ENCODE measurements at places on chromosomes 3 and 15.

GRCh38 chr3:102972350-102972749, 537.5 kb downstream of the ZPLD1 start:
- no peak for DNase-seq

DNA sequence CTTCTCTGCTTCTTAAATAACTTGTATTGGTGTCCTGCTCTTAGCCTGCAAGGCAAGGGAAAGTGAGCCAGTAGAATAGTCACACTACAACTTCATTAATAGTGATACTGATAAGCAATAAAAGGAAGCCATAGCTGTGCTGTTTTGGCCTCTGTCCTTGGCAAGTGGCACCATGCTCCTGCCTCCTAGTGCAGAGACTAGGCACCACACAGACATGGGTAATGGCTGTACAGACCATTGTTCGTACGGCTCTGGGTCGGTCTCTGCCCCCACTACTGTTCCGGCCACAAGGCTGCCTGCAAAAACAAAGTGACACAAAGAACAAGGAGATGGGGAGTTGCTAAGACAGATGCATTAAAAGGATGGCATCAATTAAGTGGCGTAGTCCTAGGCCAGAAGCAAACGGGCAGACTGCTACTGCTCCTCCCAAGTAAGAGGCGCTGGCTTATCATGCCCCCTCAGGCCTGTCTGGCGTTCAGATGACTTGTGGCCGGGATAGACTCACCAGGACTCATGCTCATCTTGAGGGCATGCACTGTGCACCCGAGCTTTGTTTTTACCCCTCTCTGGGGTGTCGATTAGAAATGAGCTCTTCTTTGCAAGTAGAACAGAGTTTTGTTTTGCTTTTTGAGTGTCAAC, 75.6 kb downstream of the TRAK1 start:
- no peak for DNase-seq

- no peak for DNase-seq
Observed at GRCh38 chr3:105593315-105593714, 226.6 kb downstream of the ALCAM start.

DNA sequence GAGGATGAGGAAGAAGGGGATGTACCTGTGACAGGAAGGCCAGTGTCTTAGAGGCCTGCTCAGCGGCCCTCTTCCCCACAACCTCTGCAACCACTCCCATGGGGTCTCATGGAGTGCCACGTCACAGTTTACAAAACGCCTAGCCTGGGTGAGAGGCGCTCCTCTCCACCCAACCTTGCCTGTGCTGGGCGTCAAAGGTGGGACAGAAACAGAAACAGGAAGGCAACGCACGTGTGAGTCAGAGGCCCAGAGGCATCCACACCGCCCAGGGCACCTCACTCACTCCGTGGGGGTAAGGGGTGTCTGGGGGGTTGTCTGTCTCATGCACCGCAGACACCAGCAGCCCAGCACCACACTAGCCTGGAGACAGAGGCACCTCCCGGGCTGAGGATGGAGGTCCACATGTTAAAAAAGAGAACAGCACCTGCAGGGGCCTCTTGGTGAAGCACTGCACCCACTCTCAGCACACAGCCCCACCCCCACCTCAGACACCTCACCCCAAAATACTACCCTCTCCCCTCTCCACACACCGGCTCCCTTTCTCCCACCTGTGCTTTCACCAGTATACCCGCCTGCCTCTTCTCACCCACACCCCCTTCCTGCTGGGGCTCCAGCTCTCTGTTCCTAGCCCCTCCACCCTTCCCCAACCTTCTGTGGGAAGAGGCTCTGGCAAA, 4.7 kb upstream of the CALML4 start:
- no peak for DNase-seq

DNA sequence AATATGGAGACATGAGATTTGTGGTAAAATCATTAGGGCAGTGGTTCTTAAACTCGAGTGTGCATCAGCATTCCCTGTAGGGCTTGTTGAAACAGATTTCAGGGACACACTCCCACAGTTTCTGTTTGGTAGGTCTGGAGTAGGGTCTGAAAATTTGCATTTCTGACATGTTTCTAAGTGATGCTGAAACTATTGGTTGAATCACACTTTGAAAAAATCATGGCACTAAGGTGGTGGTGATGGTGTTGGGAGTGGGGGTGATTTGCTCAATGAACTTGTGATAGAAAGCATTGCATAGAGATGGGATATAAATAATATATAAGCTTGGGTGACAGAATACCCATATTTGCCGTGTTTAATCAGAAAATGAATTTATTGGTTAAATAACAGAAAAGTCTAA, 11.3 kb downstream of the MITF start:
- no peak for DNase-seq

- DNase-seq: no peak
Observed at GRCh38 chr3:188046561-188047211, 107.3 kb upstream of the LPP start.

- DNase-seq: no peak
Observed at GRCh38 chr3:48788544-48789162, 59.0 kb downstream of the PRKAR2A start.

- no peak for DNase-seq
Observed at GRCh38 chr3:8485943-8486342, 15.7 kb upstream of the LMCD1 start.

DNA sequence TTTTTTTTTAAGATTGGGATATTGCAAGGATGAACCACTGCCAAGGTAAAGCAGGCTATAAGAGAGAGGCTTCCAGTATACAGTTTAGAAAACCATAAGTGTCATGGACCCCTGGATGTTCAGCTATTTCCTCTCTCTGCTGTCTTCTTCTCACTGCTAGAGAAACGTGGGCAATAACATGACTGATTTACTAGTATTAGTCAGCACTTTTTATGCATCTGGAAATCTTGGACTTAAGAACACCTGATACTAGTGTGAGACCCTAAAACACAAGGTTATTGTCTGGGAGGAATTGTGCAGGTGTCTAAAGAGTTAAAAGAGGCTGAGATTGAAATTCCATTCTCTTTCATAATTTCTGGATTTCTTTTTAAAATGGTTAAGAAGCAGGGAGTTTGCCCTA, 460.6 kb upstream of the MCTP2 start:
- DNase-seq: no peak

GRCh38 chr3:41044523-41044922, 154.8 kb upstream of the CTNNB1 start:
- DNase-seq: no peak

DNA sequence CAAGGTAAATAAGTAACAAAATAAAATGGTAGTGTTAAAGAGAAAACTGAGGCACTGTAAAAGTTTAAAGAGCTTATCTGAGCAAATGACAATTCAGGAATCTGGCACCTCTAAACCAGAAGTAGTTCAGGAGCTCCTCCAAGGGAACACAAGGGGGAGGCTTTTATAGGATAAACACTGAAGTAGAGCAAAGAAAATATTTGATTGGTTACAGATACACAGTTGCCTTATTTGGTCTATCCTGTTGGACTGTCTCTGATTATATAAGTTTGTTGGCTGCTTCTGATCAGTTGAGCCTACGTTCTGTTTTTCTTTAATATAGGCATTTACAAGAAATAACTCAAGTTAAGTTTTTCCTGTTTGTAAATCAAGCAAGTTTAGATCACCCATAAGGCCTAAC, 146.9 kb downstream of the ERC2 start:
- no peak for DNase-seq

DNA sequence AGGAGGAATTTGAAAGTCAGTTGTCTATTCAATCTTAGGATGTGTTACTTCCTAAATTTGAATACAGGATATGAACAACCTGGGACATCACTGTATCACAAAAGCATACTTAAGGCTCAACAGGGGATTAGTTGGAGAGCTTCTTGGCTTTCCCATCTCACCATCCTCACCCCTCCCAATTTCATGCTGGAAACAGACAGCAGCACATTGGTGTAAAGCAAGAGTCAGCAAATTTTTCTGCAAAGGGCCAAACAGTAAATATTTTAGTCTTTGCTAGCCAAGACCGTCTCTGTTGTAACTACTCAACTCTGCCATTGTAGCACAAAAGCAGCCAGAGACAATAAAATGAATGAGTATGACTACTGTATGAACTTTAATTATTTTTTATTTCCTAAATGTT, 94.9 kb downstream of the ERC2 start:
- DNase-seq: no peak

- no peak for DNase-seq
Observed at GRCh38 chr3:62057339-62058047, 315.9 kb downstream of the FEZF2 start.

Measured in T-helper 22 cell (primary cell).